Upper lobe of right lung (tissue), 1 donor: ENCODE measurements at places on chromosomes 2 and 18.

- H3K36me3 ChIP-seq = no peaks in the 10 kb centered on the region
- no peak overlapping the region for H3K4me3 ChIP-seq
Observed at GRCh38 chr18:74951165-74951760, 257.7 kb downstream of the PTGR3 start.

DNA sequence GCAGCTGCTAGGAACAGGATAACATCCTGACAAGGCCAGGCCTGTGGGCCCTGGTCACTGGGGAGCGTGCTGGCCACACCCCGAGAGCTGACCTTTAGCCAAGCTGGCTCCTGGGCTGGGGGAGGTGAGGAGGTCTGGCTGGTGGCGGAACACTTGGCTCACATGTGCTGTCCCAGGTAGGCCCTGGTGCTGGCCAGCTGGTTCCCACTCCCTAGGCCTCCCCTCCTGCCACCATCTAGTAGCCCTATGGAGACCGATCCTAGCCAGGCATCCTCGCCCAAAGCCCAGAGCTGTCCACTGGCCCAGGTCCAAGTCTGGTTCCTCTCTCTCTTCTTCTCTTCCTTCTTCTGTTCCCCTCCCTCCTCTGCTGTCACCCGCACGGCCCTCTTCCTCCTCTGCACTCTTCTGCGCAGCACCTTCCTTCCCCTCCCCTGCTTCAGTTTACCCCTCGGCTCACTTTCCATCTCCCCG, 52.4 kb downstream of the TNS1 start:
- peak overlapping the region; percentile 30 for H3K27ac ChIP-seq
- peaks cover 53% of the 10 kb centered on the region for H3K4me1 ChIP-seq
- H3K4me3 ChIP-seq = no peak overlapping the region
- DNase-seq = peak; percentile 61

DNA sequence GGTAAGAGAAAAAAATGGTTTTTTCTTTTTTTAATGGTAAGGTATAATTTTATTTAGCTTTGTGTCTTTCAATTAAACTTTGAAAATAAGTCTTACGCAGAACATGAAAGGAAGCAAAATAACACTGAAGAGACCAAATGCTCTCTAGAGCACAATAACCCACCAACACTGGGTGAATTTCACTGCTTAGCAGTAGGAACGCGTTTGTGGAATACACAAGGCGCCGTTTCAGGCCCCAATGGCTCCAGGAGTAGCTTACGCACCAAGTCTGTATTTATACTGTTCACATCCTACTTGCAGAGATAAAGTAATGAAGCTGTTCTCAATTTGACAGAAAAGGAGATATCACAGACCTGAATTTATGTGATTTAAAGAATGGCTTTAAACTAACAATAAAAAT, 23.5 kb downstream of the RPL31 start:
- no peaks in the 10 kb centered on the region for H3K4me1 ChIP-seq
- peaks cover 40% of the 10 kb centered on the region for H3K36me3 ChIP-seq
- no peak overlapping the region for H3K27ac ChIP-seq
- no peak overlapping the region for H3K4me3 ChIP-seq
- H3K27me3 ChIP-seq = no peaks in the 10 kb centered on the region
- no peak for DNase-seq

DNA sequence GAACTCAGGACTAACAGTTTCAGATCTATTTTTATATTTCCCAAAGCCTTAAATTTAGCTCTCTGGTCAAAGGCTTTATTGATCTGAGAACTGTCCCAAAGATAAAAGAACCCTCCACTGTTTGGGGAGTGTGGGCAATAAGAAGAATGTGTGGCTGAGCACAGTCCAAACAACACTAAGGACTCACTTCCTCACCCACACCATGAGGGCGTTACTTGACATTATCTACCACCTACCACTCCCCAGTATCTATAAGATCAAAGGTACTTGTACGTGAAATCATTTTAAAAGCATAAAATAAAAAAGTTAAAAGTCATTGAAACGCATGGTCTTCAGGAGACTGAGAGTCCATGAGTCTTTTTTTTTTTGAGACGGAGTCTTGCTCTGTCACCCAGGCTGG, 54.6 kb upstream of the NFU1 start:
- H3K4me3 ChIP-seq = no peak overlapping the region
- H3K27ac ChIP-seq = no peak overlapping the region
- H3K36me3 ChIP-seq = peaks cover 11% of the 10 kb centered on the region
- no peak for DNase-seq
- H3K4me1 ChIP-seq = no peaks in the 10 kb centered on the region

DNA sequence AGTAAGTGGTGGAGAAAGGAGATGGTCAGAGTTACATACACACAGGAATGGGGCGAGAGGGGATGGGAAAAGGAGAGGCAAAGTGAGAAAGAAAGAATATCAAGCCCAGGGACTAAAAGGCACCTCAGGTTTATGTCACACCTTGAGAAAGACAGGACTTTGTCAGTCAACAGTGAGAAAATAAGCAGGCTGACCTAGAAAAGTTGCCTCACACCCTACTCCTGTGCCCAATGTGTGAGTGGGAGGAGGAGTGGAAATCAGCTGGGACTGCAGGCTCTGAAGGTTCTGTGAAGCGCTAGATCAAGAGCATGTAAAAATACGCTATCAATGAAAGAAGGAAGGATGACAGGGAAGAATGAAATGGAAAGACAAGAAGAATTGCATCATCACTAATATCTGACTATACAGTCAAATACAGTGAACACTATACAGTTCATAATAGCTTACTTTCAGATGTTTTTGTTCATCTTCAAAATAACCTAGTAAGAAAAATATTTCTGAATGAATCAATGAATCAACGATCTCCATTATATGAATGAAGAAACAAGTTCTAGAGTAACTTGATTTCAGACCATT, 10.7 kb downstream of the VPS54 start:
- H3K4me1 ChIP-seq = no peaks in the 10 kb centered on the region
- H3K27me3 ChIP-seq = no peaks in the 10 kb centered on the region
- DNase-seq = no peak
- no peak overlapping the region for H3K4me3 ChIP-seq

DNA sequence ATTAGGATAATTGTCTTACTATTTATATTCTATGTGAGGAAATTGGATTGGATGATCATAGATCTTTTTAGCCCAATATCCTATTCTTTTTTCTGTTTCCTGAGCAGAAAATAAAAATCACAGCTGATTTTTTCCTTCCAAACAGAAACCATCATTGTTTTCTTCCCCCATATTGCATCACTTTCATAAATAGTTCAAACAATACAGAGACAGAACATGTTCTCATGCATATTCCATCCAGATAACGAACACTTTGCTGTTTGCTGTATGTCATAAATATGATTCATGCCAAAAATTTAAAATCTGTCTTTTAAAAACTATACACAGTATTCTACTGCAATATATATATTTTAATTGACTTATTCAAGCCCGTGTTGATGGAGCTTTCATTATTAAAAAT, 22.0 kb upstream of the RALBP1 start:
- no peaks in the 10 kb centered on the region for H3K27me3 ChIP-seq
- no peak for DNase-seq
- no peak overlapping the region for H3K27ac ChIP-seq
- no peaks in the 10 kb centered on the region for H3K4me1 ChIP-seq
